ENCODE measurements at places on chromosomes 4 and X.

DNA sequence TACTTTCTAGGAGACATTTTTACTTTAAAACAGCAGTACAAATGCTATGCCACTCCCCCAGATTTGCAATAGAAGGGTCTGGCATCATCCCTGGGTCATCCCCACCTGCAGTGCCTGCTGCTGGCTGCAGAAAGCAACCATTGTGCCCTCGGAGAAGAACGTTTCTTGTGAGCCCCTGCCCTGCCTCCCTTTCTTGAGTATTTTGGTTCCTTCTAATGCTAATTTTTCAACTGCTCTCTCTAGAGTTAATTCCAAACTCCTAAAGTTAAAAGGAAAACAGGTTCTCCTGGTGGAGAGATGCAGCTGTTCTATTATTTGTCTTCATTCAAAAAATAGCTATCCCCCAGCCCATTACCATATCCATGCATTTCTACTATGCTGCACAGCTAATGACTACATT is 107.1 kb downstream of the IDS start:
- DNase-seq = no peak

GRCh38 chr4:158578476-158578875 is 56.8 kb downstream of the RXFP1 start:
- no peak for DNase-seq

DNA sequence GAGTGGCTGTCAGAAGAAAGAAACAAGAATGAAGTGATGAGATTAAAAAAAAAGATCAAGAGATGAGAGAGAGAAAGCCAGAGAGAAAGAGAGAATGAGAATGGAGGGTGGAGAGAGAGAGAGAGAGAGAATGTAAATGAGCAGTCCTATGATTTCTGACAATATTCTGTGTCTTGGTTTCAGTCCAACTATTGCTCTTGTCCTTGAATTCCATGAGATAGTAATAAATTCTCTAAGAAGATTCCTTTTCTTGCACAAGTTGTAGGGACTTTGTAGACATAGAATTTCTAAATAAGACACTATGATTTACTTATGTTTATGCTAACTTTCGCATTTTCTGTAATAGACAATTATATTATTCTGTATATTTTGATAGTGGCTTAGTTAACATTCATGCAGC is 149.6 kb upstream of the CTSO start:
- DNase-seq = no peak

GRCh38 chr4:22653752-22654151 is 39.0 kb upstream of the GBA3 start:
- no peak for DNase-seq

DNA sequence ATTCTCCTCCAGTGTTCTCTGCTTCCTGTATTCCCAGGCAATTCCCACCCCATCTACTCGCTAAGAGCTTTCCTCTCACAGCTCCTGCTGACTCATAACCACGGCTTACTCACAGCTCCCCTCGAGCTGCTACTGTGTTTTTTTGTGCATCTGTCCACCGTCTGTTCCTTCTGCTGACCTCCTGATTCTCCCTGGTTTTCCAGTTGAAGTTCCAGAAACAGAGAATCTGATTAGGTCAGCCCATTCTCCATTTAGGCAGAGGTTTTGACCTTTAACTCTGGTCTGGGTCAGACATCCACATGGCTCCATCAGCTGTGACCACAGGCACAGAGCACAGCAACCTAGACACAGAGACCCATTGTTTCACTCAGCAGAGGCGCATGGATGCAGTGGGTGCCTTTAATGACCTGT is 5.5 kb upstream of the SMIM20 start:
- DNase-seq = no peak

GRCh38 chr4:15868826-15869413 is 69.6 kb downstream of the FGFBP1 start:
- no peak for DNase-seq

GRCh38 chr4:38128478-38129459 is 168.6 kb downstream of the PTTG2 start:
- no peak for DNase-seq

GRCh38 chrX:129653971-129654651 is 645 bp downstream of the APLN start:
- DNase-seq = peak; percentile 10

DNA sequence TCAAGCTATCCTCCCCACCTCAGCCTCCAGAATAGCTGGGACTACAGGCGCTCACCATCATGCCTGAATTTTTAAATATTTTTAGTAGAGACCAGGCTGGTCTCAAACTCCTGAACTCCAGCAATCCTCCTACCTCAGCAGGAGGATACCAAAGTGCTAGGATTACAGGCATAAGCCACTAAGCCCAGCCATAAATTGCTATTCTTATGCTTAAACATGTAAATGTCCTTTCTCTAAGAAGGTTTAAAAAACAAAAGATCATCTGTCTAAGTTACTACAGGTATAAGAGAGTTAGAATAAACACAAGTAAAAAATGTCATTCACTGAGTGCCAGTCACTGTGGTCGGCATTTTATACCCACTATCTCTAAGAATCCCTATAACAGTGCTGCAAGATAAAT is 28.3 kb downstream of the PRMT9 start:
- DNase-seq = no peak

- no peak for DNase-seq
These were observed 311.1 kb downstream of the INPP4B start for GRCh38 chr4:142535009-142535408.

- no peak for DNase-seq
These were observed 559.6 kb upstream of the AMOT start for GRCh38 chrX:113400193-113400704.

DNA sequence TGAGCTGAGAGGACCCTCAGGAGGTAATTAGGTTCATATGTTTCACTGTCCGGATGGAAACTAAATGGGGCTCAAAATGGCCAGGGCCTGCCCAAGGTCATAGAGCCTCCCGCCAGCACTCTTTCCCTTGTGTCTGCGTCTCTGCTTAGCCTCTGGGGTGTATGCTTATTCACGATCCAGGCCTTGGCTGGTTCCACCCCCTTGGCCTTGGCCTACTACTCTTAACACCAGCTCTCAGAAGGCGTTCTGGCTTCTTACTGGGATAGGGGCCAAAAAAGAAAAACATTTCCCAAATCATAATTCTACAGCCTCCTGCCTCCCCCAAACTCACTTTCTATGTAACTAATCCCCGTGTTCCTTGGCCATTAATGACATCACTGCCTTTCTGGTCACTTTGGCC is 68.8 kb downstream of the RTL5 start:
- no peak for DNase-seq

DNA sequence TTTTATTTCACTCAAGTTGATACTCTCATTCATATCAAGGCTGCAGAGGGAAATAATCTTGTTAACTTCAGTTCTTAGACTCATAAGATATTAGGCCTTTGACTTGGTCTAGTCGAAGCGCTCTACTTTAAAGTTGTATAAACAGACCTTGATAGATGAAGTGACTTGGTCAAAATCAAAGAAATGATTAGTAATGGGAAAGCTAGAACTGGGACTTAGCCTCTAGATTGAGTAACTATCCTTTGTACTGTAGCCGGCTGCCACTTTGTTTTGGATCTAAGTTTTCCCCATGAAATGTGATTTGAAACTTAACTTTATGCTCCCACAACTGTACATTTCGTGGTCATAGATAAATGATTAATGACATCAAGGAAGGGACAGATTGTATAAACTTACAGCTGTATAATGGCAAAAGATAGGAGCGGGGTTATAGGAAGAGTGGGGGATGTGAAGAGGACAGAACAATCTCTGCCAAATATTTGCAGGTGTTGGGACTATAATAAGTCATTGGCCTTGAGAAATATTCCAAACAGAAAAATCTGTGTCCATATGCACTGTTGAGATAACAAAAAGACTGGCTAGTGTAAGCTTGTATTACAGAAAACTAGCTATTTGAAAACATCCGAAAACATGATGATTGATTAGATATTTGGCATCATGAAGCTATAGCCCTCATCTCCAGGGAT is 17.2 kb downstream of the MID2 start:
- DNase-seq = no peak

Measured in NCI-H2029 (cell line).